ENCODE measurements at places on chromosomes 6 and 20.

DNA sequence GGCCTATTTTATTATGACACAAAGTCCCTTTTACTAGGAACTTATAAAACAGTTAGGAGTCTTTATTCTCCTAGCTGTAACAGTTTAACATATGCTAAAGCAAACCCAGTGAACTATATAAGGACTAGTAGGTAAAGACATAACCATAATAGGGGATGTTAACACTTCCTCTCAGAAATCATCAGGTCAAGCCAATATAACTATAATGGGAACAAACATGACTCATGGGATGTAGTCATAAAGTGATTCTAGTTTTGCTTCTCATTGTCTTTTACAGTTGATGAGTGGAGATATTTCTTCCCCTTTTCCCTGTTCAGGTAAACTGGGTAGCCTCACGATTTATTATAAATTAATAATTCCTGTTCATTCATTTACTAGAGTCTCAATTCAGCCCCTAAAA lies 9.7 kb downstream of the PTCHD4 start:
- DNase-seq, result no peak

DNA sequence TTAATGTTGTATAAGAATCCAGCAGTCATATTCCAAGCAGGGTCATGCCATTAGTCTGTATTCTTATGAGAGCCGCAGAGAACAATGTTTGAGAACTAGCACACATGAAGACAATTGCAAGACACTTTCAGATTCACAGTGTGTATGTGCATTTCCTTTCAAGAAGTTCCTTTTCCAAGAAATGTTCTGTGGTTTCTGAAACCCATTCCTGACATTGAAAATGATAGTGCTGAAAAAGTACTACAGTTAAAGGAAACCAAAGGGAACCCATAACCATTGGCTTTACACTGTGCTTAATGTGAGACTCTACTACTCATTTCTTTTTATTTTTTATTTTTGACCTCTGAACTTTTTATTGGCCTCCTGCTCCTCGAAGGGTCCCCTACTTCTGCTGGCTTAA lies 4.2 kb upstream of the CALHM6 start:
- no peak for DNase-seq

DNA sequence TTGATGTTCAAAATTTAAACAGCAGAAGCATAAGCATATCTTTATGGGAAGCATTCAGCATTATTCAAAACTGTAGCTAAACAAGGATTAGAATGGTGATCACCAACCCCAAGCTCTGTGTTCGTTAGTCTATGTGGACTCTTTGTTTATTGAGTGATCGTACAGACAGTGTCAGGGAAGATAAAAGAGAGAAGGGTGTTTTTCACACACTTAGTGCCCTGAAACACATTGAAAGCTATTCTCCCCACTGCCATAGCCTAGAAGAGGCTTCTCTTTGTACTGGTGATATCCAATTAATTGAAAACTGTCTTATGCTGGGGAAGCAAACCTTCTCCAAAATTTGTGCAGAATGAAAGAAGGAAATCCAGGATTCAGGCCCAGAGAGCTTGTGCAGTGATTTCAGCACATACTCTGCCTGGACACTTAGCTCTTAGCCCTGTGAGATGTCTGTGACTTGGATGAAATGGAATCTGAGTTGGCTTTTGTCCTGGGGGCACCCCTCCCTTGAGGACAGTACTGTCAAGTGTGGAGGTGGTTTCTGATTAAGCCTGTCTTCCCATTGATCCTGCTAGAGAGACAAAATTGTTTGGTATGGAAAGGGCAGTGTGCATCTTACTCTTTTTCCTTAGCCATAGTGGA lies 125.7 kb upstream of the MTHFD1L start:
- DNase-seq, result no peak

- DNase-seq, result no peak
Measured at GRCh38 chr20:33985830-33986229, 7.9 kb upstream of the RALY start.

DNA sequence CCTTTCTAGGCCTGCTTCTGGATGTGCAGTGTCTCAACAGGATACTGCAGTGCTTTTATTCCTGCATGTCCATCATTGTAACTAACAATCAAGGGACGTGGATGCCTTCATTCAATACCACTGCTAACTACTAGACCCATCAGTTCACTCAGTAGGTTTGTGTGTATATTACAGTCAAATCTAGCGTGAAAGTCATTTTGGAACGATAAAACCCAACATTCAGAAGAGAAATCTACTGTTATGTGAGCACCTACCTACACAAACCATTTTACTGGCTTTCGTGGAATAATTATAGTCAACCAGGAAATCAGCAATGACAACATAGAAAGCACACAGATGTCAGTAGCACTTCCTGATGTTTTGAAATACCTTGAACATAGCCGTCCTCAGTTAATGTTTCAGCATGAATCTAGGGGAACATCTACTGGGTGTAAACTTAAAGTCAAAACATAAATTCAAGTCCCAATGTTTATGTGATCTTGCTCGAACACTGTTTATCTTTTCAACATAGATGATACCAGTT lies 270.6 kb downstream of the FARS2 start:
- no peak for DNase-seq

- DNase-seq, result no peak
Measured at GRCh38 chr6:20203561-20204511, 8.4 kb downstream of the MBOAT1 start.

- no peak for DNase-seq
Measured at GRCh38 chr6:36113703-36114102, 16.6 kb upstream of the MAPK13 start.

DNA sequence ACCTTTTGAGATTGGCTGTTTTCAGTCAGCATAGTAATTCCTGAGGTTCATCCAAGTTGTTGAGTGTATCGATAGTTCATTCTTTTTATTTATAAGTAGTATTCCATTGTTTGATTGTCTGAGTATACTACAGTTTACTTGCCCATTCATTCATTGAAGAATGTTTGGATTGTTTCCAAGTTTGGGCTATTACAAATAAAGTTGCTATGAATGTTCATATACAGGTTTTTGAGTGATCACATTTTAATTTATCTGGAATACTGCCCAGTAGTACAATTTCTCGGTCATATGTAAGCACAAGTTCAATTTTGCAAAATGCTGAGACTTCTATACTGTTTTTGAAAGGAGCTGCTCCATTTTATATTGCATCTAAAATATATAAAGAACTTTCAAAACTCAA lies 14.2 kb upstream of the EPHA7 start:
- DNase-seq, result no peak

DNA sequence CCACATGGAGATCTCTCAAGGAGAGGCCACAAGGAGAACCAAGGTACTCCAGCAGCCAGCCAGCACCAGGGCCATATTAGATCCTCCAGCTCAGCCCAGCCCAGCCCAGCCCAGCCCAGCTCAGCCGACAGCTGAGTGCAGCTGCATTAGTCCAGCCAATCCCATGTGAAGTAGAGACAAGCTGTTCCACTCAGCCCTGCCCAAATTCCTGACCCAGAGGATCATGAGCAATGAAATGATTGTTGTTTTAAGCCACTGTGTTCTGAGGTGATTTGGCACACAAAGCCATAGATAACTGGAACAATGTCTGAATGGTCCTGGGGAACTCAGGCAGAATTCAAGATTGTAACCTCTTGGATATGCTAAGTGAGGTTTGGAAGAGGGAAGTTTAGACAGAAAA lies 59.5 kb upstream of the BMP2 start:
- DNase-seq, result peak; percentile 26

GRCh38 chr6:68235326-68235784 lies 399.7 kb upstream of the ADGRB3 start:
- DNase-seq, result no peak

DNA sequence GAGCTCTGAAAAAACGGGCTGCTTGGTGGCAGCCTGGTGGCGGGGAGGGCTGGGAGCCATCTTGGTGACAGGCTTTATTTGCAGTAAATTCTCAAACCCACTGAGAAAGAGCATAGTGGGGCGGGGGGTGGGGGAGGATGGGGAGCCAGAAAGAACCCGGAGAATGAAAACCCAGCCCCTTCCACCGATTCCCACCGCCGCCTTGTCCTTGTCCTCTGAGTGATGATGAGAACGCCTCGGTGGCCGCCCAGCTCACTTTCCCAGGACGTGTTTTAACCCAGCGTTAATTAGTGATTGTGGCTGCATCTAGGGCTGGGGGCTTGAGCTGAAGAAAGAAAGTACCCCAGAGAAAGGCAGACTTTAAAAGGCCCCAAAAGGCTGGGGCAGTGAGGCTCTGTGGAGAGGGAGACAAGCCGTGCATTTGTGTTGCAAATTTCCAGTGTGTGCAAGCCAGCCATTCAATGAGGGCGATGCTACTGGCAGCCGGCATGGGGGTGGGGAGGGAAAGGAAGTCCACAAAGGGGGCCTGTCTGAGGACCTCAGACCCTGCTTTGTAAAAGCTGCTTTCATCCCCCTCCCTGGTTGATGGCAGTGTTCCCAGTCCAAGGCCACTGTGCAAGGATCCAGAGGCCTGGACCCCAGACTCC lies 6.2 kb upstream of the GHRH start:
- DNase-seq, result no peak

DNA sequence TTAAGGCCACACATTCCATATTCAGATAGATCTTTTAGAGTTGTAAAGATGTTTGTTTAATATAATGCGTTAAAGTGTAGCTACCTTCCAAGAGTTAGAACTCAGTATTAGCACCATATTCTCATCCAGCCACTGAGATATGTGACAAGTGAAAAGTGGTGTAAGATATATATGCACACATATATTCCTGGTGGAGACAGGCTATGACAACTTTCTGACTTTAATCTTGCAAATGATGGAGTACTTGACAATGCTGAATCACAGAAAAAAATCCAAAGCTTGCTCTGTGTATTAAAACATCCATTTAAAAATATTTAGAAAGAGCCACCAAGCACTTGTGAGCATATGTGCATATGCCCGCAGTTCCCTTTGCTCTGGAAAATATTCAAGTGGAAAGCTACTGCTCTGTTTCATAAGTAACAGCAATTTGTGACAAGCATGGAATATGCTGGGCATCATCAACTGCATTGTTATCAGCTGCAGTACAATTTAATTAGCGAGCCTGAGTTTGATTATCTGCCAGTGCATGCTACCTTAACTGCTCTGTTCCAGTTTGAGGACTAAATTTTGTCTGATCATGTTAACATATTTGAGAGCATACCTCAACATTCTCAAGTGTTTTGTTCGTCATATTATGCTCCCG lies 64.8 kb downstream of the VIP start:
- DNase-seq, result no peak

GRCh38 chr6:45036103-45036502 lies 292.0 kb upstream of the RUNX2 start:
- DNase-seq, result no peak

- DNase-seq, result no peak
Measured at GRCh38 chr6:156648616-156649015, 128.6 kb upstream of the ARID1B start.

DNA sequence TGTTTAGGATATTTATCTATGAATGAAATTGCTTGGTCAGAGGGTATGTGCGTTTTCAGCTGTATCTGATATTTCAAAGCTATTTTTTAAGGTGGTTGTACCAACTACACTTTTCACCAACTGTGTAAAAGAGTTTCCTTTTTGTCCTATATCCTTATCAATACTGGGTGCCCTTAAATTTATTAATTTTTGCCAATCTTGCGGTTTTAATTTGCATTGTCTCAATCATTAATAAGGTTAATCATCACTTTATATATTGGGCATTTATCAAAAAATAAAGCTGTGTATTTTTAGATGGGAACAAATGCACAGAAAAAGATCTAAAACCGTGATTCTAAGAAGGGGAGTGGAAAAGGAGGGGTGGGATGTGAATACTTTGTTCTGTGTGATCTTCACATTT lies 66.7 kb upstream of the SALL4 start:
- no peak for DNase-seq
